ENCODE measurements at places on chromosomes 3 and 15. TPM values are rescaled to one million over a fixed set of nuclear protein-coding genes. Genes with fewer than 3 reads are reported as not detected.

The ZPLD1 gene
- total RNA-seq, result 0.16 TPM

DNA sequence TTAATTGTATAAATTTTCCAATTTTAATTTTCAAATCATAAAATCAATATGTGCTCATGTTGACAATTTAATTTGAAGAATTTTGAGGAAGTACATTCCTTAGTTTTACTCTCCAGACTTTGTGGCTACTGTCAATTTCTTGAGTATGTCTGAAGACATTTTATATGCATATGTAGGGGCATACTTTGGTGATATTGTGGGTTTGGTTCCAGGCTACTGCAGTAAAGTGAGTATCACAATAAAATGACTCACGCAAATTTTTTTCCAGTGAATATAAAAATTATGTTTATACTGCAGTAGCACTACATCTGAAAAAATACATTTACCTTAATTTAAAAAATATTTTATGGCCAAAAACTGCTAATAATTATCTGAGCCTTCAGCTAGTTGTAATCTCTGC lies 123.2 kb upstream of the PLCL2 start:
- no peak for DNase-seq

GRCh38 chr3:174268061-174268460 lies 591.1 kb upstream of the NAALADL2 start:
- no peak for DNase-seq

- DNase-seq, result no peak
These were observed 304.7 kb downstream of the SUCLG2 start for GRCh38 chr3:67349551-67350174.

DNA sequence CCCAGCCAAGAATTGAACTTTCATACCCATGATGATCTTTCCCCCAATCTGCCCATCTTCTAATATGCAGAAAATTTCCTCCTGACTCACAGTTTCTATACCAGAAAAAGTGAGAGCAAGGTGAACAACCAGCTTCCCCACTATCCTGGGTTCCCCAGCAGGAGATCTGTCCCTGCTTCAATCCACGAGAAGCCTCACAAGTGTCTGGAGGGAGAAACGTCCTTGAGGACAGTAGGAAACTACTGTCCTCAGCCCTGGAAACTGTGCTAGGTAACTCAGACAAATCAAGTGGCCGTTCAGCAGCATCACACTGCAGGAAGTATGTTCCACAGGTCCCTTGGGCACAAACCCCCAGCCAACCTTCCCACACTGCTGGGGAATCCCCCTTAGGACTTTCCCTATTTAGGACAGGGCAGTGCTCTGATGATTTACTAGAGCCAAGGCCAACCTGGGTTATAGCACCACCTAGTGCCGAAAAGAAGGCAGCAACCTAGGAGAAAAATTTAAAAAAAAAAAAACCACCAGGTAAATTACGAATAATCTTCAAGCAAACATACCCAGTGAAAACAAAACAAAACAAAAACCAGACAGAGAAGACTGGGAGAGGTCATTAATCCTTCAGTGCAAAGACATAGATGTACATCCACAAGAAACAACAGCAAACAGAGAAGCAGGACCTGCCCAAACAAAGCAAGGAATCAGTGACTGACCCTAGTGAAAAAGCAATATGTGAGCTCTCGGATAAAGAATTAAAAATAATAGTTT lies 36.0 kb downstream of the MORC1 start:
- DNase-seq, result no peak

DNA sequence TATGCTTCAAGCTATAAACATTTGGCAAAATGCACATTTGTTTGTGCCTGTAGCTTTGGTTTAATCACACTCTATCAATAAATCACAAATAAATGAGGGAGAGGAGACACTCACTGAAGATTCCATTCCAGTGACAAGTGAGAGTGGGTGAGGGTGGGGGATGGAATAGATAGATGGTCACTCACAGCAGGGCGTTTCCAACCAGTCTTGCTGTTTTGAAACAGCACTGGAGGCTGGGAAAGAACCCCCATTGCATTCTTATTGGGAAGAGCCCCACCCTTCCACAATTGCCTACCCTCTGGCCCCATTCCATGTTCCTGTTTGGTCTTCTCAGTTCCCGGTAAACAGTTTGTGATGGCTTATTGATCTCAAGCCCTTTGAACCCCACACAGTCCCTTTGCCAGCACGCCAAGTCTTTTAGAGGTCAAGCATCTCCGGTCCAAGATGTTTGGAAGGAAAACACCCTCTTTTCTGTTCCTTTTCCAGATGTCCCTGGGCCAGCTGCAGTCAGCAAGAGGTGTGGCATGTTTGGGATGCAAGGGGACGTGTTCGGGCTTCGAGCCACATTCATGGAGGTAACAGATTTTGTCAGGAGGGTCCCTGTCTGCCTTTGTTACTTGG lies 30.7 kb downstream of the LMCD1 start:
- no peak for DNase-seq

DNA sequence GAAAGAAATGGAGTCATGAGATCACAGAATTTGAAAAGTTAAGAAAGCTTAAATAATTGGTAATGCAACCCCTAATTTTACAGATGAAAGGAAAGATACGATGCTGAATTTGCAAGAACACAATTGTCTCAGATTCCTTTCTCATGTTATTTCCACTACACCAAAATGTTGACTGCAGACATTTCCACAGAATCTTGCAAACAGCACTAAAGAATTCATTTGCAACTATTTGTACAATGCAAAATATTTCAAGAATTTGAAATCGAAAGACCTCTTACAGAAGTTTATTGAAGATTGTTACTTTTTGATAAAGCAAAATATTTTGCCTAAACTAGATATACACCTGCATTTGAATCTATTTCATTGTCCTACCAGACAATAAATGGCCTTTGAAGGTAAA lies 194.1 kb upstream of the KCNMB2 start:
- no peak for DNase-seq

- no peak for DNase-seq
These were observed 139.2 kb downstream of the AQP9 start for GRCh38 chr15:58277333-58277732.

GRCh38 chr15:63250312-63250965 lies 27.0 kb upstream of the APH1B start:
- no peak for DNase-seq

DNA sequence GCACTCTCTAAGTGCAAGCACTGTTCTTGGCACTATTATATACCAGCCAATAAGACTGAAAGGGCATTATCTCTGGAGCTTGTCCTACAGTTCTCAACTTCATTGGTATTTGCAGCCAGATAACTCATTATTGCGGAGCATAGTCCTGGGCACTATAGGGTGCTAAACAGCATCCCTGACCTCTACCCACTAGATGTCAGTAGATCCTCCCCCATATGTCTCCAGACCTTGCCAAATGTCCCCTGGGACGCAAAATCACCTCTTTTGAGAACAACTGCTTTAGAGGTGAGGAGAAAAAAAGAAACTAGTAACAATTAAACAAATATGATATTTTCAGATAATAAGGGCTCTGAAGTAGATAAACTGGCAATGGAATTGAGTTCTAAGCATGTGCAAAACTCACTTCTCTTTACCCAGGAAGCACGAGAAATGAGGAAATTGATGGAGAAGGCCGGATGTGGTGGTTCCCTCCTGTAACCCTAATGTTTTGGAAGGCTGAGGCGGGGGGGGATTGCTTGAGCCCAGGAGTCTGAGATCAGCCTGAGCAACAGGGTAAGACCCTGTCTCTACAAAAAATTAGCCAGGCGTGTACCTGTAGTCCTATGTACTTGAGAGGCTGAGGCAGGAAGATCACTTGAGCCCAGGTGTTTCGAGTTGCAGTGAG lies 61.4 kb downstream of the FRMD4B start:
- no peak for DNase-seq

- no peak for DNase-seq
These were observed 1247.2 kb downstream of the ROBO2 start for GRCh38 chr3:78287085-78287484.

- no peak for DNase-seq
These were observed 5.5 kb downstream of the TMEM266 start for GRCh38 chr15:76065245-76065644.

- DNase-seq, result no peak
These were observed 272.4 kb upstream of the TPM1 start for GRCh38 chr15:62770111-62770660.

The OSTN gene
- 13.9 TPM for total RNA-seq

The C2CD4A gene
- 0.11 TPM for total RNA-seq

The SEC22A gene
- 65.4 TPM for total RNA-seq

DNA sequence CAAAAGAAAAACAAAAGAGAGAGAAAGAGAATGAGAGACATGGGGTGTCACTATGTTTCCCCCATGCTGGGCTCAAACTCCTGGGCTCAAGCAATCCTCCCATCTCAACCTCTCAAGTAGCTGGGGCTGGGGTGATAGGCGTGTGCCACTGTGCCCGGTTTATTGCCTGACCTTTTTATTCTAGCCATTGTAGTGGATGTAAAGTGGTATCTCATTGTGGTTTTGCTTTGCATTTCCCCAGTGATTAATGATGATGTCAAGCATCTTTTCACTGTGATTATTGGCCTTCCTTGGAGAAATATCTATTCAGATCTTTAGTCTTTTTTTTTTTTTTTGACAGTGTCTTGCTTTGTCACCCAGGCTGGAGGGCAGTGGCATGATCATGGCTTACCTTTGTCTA lies 37.7 kb upstream of the GK5 start:
- DNase-seq, result no peak

The APPL1 gene
- total RNA-seq, result 107 TPM

DNA sequence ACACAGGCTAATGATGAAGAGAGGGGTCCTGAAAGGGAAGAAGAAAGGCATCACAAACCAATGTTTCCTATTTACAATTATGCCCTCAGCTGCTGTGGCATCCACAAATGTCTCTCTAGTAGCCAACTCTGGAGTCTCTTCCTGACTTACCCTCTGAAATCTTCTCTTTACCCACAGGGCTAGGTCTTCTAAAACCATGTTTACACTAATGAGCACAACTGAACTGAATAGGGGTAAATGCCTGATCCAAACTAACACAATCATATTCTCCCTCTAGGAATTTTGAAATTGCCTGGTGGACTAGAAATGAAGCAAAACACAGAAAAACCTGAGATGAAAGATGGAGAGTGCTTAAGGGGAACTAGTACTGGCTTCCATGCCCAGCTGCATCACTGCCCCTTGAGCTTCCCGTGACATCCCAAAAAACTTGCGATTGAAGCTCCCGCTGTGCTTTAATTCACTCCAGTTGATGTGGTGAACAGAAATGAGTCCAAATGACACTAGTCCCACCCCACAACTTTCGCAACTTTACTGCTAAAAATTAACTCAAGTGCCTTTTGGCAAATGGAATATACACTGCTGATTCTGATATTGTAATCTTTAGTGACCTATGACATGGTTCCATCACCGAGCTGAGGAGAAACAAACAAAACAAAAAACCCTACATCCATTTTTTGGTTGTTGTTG lies 32.8 kb downstream of the CFAP20DC start:
- DNase-seq, result no peak

The EPHA3 gene
- total RNA-seq, result 158 TPM

GRCh38 chr15:85171736-85172135 lies 190.1 kb downstream of the PDE8A start:
- no peak for DNase-seq

The SORD gene
- 6.8 TPM for total RNA-seq

The ZMAT3 gene
- 13.5 TPM for total RNA-seq

- no peak for DNase-seq
These were observed 5.6 kb upstream of the ATP8B4 start for GRCh38 chr15:50124631-50125030.

The NDUFB5 gene
- total RNA-seq, result 190 TPM

DNA sequence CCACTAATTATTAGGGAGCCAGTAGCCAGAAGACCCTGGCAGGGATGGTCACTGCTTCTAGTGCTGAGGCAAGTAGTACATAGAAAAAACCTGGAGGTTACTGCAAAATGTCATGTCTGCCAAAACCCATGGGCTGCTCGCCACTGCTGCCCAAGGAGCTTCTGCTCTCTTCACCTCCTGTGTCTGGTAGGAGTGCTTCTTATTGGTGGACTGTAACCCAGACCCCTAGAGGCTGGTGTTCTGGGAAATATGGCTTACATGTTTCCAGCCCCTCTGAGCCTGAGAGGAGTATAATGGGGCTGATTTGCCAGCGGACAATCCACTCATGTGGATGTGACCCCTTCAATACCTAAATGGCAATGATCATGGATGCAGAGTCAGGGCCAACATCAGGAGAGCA lies 286.4 kb downstream of the EPHB1 start:
- DNase-seq, result no peak

DNA sequence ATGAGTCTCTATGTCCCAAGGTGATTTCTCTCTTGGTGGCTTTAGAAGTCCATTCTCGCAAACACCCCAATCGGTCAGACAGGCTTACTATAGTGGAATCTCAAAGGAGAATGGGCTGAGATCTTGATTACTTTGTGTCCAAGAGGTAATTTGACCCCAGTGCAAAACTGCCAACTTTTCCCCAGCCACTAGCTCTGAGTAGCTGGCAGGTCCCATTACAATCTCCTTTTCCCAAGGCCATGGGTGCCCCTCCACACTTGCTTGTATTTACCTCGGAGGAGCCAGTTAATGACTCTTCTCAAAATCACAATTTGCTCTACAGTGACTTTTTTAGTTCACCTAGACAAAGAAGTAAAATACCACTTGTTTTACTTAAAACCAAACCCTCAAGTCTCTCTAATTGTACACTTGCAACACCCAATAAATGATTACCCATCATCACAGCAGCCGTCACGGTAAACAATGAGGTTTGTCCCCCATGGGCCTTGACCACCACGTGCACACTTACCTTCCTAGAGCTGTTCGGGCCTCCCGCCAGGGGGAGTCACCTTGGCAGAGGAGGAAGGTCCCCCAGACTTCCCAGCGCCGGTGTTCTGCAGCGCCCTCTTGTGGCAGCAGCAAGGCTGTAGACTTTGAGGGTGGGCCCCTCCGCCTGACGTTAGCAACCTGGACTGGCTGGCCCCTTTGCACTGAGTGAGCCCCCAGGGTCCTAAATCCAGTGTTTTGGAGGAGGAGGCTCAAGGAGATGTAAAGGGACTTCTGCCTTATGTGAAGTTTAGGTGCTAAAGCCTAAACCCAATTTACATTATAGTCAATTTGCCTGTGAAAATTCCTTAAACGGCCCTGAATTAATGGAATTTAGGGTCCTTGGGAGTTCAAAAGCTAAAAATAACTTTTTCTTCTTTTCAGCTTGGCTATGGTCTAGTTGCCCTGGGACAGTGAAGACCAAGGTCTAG lies 18.7 kb upstream of the HDAC11 start:
- no peak for DNase-seq

DNA sequence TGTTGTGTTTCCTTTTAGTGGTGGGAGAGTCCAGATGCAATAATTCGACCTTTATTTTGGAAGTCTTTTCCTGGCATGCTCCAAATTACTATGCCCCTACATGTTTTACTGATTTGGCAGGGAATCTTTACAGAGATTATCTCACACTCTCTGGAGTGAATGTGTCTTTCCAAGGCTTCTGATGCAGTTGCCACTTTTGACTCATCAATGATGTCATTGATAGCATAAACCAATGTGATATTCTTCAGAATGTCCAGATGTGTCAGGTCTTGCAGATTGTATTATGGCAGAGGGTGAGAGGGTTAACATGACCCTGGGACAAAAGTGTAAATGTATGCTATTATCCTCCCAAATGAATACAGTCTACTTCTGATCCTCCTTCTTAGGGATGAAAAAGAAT lies 9.7 kb downstream of the RTP4 start:
- no peak for DNase-seq

DNA sequence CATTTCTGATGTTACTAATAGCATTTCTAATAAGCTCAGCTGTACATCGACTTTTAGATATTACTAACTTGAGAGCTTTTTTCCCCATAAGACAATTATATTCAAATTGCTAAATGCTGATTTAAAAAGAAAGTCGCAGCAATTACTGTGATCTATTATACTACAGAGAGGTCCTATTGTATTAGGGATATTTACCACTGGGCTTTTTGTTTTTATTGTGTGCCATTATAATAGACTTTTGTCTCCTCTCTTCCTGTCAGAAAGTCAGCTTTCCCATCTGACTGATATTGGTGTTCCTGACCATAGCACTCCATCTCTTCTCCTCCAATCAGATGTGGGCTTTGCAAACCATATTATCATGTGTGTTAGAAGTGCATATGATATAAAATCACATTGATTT lies 27.2 kb upstream of the RYR3 start:
- DNase-seq, result no peak
